AG08395 (cell line): ENCODE measurements at places on chromosomes 2 and 18.

- DNase-seq = no peak
These were observed 31.8 kb upstream of the VIT start for GRCh38 chr2:36664696-36665076.

- no peak for DNase-seq
These were observed 1239.1 kb downstream of the LRP1B start for GRCh38 chr2:140891614-140892212.

GRCh38 chr2:13106302-13106701 lies 389.6 kb downstream of the TRIB2 start:
- DNase-seq = no peak

GRCh38 chr2:54541995-54542394 lies 85.9 kb downstream of the SPTBN1 start:
- no peak for DNase-seq

DNA sequence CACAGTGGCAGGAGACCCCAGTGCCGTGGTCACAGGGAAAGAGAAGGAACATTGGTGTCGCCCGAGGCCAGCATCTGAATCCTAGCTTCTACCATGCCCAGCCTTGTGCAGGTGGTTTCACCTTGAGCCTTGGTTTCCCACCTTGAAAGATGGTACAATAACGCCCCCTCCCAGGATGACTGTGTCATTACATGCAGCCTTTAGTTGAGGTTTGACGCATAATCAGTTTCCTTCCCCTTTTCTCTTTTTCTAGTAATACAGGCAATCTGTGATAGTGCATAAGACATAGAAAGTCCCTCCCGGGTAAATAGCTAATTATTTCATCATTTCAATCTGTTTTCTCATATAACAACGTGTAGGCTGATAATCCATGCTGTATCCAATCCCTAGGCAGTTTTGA lies 29.8 kb upstream of the ZNF407 start:
- DNase-seq = no peak

DNA sequence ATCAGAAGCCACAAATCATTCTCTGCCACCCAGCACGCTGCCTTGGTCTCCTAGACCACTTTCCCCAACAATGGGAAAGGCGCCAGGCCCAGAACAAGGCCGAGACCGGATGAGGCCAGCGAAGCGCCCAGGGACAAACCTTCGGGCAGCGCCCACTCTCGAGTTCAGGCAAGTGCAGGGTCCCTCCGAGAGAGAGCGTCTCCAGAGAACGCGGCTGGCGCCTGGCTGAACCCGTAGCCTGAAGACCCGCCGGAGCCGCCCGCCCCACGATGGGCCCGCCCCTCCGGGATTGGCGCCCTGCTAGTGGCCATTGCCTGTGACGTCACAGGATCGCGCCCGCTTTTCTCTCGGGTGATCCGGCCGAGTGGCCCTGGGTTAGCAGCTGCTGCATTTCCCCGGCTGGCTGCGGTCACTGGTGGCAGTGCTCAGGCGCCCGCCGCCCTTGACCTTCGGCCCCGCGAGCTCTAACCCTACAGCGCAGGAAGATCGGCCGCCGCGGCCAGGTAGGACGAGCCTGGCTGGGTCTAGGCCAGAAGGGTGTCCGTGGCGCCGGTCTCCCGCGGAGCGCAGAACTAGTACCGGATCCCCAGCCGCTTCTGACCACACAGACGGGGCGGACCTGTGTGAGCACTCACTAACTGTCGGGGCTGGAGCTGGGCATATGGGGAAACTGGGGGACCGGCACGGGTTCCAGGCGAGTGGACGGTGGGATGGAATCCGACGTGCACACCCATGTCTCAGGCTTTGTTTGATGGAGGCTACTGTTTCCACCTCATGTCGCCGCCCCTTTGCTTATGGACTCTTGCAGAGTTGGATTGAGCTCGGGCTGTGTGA lies at the start of gene FAHD2A:
FAHD2A (plus strand) TSS at position 339 of the 834 bp plus-strand sequence. CDS start 2,851 bp downstream, outside the sequence.
- peak; percentile 99 for DNase-seq

GRCh38 chr2:220096406-220096805 lies 469.0 kb downstream of the SLC4A3 start:
- DNase-seq = no peak
